Esophagus squamous epithelium (tissue), 5 donors: ENCODE measurements at places on chromosomes 7 and 10.

DNA sequence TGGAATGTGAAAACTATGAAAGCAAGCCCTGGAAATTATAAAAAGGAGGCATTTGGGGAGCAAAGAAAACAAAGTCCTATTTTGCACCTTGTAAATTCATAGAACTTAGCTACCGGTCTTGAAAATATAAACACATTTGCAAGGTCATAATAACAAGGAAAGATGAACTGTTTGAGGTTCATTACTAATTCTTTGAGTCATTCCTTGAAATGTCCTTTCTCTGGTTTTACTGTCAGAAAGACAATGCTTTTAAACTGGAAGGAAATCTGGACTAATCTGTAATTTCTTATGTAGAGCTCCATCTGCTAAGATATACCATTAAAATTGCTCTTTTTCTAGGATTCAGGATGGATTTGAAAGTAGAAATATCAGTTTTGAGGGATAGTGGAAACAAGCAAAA lies 1.4 kb downstream of the ERLIN1 start:
- DNase-seq: no peak

- DNase-seq: no peak
These were observed 319.7 kb upstream of the POM121L12 start for GRCh38 chr7:52715701-52716100.

DNA sequence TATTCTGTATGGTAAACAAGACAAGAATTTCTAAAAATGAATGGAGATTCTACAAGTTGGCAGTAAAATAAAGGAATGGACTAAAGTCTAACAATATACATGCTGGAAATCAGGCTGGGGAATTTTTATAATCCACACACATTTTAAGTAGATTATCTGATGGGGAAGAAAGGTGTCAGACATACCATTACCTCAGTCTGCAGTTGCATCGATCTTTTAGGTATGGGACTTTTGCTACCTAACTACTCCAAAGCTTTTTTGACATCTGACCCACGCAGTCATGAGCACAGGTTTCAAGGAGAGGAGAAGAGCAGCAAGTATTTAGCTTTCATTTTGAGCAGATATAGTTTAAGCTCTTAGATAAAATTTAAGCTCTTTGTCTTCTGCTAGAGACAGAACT lies 113.0 kb downstream of the ZNF438 start:
- DNase-seq: no peak

DNA sequence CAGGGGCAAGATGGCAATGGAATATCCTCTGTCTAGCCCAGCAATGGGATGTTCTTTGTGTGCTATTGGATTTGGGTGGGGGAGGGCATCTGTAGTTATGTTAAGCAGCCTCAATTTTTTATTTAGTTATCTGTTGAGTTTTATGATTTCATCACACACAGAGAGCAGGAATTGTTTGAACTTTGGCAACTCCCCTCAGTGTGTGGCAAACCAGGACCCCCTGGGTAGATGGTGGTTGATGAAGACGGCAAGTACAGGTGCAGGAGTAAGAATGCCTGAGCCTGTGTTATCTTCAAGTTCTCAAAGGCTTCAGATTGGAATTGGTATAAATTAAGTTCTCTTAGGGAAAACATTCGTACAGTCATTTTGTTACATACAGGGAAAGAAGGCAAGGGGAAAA lies 142.4 kb upstream of the SAMD8 start:
- no peak for DNase-seq

- DNase-seq: no peak
These were observed 3.4 kb downstream of the CAV1 start for GRCh38 chr7:116528008-116528789.

DNA sequence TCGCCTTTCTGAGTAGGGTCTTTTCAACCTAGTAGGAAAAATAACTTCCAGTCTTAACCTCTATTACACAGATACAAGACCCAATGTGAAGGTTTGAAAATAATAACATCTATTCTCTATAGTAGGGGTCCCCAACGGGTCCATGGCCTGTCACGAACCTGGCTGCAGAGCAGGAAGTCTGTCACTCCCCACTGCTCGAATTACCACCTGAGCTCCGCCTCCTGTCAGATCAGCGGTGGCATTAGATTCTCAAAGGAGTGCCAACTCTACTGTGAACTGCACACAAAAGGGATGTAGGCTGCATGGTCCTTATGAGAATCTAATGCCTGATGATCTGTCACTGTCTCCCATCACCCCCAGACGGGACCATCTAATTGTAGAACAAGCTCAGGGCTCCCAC lies 7.4 kb downstream of the YWHAG start:
- no peak for DNase-seq

DNA sequence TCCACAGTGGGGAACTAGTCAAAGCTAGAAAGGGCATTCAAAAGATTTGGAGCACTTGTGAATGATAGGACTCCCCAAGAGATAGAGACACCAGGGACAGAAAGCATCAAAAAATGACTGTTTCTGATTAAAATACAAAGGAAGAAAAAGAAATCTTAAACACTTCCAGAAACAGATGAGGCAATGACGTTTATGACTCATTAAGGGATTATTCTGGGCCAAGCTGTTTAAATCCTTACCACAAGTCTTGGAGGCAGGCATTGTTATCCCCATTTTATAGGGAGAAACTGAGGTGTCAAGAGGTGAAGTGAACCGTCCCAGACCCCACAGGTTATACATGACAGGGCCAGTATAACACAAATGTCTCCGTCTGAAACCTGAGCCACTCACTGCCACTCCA lies 68.3 kb upstream of the AMPH start:
- DNase-seq: no peak

GRCh38 chr7:50957431-50957830 lies 174.7 kb upstream of the GRB10 start:
- no peak for DNase-seq

GRCh38 chr7:80154656-80155333 lies 20.2 kb downstream of the GNAI1 start:
- no peak for DNase-seq

DNA sequence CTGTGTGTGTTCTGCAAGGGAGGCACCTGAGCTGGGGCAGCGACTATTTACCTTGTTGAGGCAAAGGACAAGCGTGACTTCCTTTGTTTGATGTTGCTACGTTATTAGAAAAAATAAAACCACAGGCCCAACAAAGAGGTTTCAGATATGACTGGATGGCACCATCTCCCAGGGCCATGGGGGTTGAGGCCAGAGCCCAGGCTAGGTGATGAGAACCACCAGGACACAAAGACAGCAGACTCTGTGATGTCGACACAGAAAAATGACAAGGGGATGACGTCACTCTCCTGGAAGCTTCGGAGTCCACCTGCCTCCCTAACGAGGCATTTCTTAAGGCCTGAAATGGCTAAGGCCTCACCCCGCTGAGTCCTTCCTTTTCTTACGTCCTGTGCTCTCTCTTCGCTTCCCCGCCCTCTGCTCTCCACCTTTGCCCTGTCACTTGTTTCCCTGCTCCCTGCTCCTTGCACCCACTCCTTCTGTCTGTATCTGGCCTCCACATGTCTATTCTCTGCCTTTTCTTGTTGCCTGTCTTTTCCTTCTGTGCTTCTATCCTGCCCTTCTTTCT lies 83.0 kb upstream of the ADRB1 start:
- DNase-seq: no peak

DNA sequence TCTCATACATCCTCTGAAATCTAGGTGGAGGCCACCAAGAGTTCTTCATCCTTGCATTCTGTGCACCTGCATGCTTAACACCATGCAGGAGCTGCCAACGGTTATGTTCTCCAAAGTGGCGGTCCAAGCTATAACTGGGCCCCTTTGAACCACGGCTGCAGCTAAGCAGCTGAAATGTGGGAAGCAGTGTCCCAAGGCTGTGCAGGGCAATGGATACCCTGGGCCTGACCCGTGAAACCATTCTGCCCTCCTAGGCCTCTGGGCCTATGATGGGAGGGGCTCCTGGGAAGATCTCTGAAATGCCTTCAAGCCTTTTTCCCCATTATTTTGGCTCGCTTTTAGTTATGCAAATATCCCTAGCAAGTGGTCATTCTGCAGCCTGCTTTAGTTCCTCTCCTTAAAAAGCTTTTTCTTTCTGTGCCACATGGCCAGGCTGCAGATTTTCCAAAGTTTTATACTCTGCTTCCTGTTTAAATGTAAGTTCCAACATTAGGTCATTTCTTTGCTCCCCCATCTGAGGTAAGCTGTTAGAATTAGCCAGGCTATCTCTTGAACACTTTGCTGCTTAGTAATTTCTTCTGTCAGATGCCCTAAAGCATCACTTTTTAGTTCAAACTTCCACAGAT lies 7.7 kb upstream of the GTPBP4 start:
- DNase-seq: no peak

GRCh38 chr10:6737080-6737641 lies 157.1 kb upstream of the PRKCQ start:
- DNase-seq: no peak

DNA sequence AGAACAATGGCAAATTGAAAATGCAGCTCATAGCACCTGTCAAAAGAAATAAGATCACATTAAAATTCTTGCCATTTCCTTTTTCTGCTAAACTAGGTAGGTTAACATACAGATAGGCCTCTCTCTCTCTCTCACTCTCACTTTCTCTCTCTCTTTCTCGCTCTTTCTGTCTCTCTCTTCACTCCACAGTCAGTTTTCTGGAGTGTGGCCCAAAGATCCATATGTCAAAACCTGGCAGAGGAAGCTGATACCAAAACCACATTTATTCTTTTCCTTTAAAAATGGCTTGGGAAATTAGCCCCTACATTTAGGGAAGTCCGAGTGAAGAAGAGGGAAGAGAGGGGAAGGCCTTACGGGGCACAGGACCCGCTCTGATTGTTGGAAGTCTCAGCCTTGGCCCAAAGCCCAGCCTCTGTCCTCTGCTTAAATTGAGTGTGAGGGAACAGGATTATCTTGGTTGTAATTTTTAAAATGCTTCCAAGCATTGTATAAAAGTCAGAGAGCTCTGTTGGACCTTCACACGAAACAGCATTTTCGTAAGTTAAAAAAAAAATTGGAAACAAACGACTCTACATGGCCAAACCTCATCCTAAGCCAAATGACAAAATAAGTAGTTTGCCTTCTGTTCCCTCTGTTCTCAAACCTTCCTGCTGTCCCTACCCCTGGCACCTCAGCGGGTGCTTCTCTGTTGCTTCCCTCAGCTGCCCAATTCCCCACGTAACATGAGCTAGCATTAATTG lies 83.2 kb downstream of the FRMD4A start:
- DNase-seq: no peak

DNA sequence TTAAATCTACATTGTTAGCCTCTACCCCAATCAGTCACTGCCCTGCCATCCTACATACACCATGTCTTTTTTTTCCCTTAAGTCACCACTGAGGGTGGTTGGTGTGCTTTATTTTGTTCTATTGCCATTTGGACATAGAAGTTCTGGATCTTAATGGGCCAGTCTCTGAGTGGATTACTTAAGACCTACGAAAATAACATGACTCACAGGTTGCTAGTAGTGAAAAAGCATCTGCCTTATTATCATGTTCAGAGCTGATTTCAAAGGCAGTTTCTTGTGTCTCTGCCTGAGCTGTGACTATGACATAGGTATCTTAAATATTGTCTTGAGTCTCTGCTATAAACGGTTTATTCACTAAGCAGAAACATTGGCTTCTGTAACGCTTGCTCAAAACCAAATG lies 410.8 kb downstream of the MDFIC start:
- DNase-seq: no peak

GRCh38 chr7:82172017-82172416 lies 271.6 kb downstream of the CACNA2D1 start:
- no peak for DNase-seq

DNA sequence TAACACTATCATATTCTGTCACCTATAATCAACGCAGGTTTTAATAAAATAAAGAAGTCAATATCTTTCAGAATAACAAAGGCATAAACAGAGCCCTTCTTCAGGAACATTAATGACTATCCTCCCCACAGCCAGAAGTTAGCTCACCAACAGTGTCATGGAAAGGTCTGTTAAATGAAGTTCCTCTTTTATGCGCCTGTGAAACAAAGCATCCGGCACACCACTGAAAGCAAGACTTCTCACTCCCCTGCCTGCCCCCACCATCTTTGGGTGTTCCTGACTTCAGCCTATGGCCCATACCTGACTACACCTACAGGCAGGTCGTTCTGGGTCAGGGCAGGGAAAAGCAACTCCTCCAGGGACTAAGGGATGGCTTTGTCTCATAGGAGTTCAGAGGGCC lies 205.4 kb downstream of the FANK1 start:
- no peak for DNase-seq

- DNase-seq: no peak
These were observed 10.9 kb downstream of the ADCK2 start for GRCh38 chr7:140683657-140684056.

GRCh38 chr10:5400468-5401240 lies 4.0 kb downstream of the TUBAL3 start:
- no peak for DNase-seq

DNA sequence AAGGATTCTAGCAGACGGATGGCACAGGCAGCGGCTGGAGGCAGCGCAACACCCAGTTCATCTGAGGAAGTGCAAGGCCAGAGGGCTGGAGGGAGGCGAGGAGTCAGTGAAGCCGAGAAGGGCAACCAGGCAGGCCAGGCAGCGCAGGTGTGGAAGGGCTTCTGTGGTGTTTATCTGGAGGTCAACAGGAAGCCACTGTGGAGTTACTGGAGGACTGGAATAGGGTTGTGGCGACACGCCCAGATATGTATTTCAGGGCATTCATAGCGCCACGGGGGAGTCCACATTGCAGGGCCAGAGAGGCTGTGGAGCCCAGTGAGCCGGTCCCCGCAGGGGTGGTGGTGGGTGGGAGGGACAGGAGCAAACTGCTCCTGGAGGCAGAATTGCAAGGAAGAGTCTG lies 150.6 kb downstream of the CDH23 start:
- DNase-seq: no peak

GRCh38 chr7:120023494-120024167 lies 249.3 kb upstream of the KCND2 start:
- DNase-seq: no peak

- DNase-seq: no peak
These were observed 69.0 kb downstream of the CREB3L2 start for GRCh38 chr7:137932881-137933269.

GRCh38 chr10:49752584-49752983 lies 9.5 kb downstream of the OGDHL start:
- DNase-seq: no peak

DNA sequence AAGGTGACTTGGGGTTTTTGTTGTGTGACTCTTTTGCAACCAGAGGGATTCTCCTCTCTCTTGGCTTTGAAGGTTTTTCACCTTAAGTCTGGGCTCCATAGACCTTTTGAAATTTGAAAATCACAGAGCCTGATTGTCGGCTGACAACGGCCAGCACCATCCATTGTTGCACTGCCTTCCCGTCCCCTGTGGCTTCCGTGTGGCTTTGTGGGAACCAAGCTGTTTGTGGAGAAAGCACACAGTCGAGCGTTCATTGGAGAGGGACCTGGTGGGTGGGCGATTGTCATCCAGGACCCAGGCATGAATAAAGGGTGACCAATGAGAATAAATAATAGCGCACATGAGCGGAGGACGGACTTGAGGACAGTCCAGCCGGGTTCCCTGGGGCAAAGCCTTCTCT lies 7.4 kb upstream of the RAMP3 start:
- DNase-seq: no peak

DNA sequence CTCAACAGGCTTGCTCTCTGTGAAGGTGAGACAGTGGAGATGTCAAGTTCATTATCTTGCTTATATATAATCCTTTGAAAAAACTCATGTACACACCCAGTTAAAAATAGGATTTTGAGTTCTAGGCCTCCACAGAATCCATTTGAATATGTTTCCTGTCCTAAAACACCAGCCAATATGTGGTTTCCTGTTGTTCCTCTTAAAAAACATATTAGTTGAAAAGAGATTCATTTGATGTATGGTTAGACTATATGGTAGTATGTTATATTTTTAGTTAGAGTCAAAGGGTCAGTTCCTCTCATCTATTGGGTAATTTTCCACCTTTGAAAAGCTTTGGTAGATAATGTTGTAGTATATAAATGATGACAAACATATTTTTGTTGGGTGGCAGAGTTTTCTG lies 16.0 kb downstream of the PPP1R9A start:
- DNase-seq: no peak
